ENCODE measurements at places on chromosomes 5 and 9.
A peak's percentile ranks its signal among the peaks of the same experiment; 100 is the strongest.

DNA sequence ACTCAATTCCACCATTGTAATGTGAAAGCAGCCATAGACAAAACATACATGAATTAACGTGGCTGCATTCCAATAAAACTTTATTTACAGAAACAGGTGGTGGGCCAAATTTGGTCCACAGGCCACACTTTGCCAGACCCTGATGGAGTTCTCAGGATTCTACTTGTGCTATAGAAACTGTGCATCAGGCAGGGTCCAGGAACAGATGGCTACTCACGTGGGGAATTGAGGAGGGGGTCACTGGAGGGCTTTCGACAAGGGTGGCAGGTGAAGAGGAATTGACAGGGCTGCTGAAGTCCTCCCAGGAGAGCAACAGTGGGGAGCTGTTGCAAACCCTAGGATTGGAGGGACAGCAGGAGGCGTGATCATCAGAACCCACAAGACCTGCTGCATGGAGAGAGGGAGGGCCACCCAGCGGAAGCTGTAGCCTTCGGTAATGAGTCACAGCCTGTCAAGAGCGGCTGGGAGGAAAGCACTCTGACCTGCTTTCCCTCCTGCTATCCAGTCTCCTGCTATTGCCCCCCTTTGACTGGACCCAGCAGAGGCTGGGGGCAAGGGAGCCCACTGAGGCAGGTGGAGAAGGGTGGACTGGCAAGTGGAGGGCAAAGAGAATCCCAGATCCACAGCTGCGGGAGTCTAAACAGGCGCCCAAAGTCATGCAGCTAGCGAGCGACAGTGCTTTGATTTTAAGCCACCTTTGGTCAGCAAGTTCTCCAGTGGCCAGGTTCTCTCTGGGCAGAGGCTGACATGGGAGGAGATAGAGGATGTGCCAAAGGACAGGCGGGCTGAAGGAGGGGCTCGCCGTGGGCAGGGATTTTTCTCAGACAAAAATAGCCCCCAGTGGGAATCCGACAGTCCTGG is 138.3 kb upstream of the SMIM23 start:
- DNase-seq, result no peak

DNA sequence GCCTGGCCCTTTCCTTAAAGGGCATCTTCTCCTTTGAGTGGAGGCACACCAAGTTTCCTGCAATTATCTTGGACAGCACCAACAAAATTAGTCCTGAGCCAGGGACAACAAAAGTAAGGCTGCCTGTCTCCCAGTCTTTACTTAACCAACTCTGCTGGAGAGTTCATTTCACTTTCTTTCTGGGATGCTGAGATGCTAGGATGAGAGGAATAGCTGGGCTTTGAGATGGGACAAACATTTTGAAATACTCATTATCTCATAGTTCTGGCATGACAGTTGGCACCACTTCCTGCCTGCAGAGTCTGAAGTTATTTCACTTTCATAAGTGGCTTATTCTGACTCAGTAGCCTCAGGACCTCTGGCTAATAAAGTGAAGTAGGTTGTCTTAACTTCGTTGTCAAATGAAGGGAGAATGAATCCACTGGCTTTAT is 157.0 kb downstream of the C9orf152 start:
- DNase-seq, result no peak

GRCh38 chr9:2270565-2270964 is 255.4 kb downstream of the SMARCA2 start:
- DNase-seq, result no peak

- DNase-seq, result no peak
Observed at GRCh38 chr5:39215857-39216256, 3.5 kb downstream of the FYB1 start.

DNA sequence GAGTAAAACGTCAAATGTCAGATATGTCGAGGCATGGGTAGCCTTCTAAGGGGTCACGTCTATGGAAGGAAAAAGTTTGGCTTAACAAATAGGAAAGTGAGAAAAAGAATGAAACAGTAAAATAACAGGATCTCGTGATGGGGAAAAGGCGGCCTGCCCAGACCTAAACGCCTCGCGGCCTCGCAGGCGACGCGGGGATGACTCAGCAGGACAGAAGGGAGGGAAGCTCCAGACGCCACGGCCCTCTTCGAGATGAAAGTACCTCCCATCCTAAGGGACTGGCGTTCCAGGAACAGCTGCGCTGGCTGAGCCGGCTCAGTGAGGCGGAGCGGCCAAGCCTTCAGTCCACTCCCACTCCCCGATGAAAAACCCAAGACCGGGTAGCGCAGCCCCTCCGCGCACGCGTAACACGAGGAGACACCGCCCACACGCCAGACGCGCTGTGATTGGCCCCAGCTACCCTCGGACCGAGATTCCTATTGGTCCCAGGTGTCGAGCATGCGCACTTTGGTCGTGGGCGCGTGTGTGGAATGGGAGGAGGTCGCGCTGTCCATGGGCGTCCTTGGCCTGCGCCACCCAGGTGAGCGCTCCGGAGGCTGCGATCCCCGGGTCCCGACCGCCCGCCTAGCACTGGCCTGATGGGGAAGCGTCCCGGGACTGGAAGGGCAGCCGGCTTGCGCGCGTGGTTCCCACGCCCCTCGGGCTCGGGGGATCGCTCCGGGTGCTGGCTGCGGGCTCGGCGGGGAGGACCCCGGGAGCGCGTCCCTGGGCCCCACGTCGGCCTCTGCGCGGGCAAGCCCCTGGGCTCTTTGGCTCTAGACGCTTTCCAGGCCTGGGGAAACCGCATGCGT is 588.5 kb downstream of the MTRR start:
- DNase-seq, result peak; percentile 57

DNA sequence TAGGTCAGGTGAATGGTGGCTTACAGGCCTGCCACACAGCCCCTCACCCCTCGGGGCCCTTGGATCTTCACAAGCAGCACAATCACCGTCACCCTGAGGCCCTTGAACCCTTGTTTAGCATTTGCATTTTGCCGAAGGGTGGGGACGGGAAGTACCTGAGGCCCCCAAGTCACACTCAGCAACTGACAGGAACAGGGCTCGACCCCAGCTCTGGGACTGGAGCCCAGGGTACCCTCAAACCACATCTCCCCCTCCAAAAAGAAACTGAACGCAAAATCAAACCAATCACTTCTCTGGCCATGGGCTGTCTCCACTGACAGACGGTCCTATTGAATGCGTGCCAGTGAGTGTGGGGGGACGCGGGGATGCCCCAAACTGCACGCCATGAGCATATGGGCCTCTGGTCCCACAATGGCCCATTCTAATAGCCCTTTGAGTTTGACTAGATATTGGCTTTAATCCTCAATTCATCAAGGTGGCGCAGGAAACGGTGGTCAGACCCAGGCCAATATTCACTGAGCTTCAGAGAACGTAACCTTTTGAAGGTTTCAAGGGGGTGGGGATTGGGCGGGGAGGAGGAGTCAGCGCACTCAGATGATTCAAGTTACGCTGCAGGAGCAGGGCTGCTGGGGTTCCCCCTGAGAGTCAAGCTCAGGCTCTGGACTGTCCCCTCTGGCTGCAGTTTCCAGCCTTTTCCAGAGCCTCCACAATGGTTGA is 176.0 kb downstream of the DAB2IP start:
- no peak for DNase-seq

DNA sequence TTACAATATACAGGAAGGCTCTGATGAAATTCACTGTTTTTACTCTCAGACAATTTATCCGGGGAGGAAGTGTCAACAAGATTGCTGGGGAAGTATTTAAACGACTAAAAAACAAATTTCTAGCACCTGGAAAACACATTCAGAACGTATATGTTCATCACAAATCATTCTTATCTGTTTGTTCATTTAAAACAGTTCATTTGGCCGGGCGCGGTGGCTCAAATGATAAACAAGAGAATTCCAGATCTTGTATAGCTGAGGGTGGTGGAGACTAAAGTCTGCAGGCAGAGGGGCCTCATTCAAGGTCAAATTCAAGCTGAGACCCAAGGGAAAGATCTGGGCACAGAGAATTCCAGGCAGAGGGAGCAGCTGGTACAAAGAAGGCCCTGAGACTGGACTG is 90.0 kb downstream of the STK10 start:
- no peak for DNase-seq

- no peak for DNase-seq
Observed at GRCh38 chr9:116697887-116698286, 10.8 kb downstream of the TRIM32 start.

GRCh38 chr5:54083851-54084250 is 226.5 kb downstream of the ARL15 start:
- no peak for DNase-seq

GRCh38 chr5:86679529-86679928 is 61.8 kb downstream of the COX7C start:
- no peak for DNase-seq

DNA sequence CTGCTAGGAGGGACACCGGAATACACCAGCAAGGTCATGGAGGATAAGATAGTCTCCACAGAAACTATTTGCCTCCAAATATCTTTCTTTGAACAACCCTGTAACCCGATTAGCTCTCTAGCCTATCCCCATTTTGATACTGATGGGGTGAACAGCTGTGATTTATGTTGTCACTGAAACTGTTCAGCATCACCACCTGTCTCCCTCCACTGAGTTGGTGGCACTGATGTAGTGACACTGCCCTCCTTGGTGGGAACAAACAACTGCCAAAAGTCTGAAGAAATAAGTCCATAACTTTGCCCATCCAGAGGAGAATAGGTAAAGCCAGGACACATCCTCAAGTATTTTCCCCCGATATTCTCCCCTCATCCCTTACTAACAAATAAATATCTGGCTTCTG is 24.3 kb upstream of the KCNV2 start:
- no peak for DNase-seq

DNA sequence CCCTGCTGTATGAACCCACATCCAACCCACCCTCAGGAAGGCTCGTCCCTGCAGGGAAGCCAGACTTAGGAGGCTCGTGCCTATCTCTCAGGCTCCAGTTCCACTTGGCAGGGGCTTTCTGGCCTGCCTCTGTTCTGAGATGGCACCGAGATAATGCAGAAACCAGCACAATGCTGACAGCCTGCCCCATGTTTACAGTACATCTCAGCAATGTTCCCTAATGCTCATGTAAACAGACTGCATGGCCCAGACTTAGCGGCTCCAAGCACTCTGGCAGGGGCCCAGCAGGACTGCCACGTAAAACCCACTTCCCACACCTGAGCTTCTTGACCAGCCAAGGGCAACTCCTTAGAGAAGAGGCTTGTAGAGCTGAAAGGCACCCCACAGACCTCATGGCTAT is 499.5 kb upstream of the BRINP1 start:
- DNase-seq, result no peak

DNA sequence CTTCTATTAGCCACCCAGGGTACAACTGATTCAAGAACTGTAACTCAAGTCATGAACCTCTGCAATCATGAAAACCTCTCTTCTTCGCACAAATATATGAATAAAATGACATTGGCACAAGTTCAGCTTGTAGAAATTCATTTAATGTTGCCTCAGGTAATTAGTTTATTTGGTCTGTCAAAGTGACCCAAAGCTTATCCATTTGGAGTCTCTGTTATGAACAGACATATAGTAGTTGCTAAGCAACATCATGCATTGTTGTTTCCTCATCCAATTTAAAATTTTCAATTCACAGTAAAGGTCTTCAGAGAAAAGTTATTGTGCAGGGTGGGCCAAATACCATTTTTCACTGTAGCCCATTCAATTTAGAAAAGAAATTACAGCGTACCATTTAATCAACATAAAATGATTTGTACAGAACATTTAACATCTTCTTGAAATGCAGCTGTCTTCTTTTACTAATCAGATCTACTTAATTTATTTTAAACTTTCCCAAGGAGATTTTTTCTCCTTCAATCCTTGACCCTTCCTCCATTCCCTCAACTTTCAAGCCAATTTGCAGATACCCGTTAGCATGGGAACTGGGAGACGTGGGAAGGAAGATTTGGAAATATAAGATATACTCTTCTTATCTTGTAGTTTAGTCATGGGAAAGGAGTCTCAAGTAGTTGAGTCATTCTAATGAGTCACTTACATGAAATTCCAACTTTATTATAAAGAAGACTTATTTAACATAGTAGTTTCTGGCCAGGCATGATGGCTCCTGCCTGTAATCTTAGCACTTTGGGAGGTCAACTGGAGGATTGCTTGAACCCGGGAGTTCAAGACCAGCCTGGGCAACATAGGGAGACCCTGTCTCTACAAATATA is 231.3 kb downstream of the ATPSCKMT start:
- DNase-seq, result no peak

DNA sequence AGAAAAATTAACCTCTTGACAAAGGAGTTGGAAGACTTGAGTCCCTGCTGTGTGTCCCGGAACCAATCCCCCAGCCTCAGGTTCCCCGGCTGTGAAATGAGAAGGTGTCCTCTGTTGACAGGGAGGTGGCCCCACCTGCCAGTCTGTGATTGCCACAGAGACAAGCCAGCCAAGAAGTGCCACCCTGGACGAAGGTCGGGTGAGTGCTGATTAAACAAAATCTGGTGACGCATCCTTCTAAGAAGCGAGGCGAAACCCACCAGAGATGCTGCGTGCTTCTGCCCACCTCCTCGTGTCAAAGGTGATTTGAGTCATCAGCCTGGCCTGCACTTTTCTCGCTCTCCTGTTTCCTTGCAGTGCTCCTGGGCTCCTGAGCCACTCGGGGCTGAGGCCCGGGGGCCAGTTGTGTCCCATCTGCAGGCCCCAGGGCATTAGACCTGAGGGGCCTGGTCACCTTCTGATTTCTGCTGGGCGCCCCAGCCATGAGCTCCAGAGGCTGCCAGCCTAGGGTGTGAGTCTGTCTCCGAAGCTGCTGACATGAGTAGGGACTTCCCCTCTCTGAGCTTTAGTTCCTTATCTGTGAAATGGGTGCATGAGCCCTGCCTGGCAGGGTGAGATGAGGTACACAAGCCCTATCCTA is 28.7 kb downstream of the NEK6 start:
- DNase-seq, result no peak

DNA sequence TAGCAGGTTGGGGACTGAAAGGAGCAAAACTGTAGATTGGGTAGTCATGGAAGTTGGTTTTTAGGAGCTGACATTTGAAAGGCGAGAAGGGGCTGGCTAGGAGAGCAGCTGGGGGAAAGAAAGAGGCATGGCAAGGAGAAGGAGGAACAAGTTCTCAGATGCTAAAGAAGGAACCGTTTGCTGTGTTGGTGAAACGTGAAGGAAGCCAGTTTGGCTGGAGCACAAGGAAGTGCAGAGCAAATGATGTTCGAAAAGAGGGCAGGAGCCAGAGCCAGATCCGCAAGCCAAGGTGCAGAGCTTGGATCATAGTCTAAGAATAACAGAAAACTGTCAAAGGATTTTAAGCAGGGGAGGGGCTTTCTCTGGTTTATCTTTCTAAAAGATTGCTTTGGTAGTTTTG is 276.6 kb downstream of the ASTN2 start:
- DNase-seq, result no peak

GRCh38 chr9:129253803-129254381 is 75.8 kb upstream of the IER5L start:
- DNase-seq, result no peak

GRCh38 chr9:121053544-121053943 is 3.5 kb upstream of the C5 start:
- DNase-seq, result no peak

All from activated T-helper 1 cell treated with anti-CD3 and anti-CD28 coated beads, Interleukin-2, amount 50 U/mL, for 16 hours (primary cell).